ENCODE measurements at places on chromosomes 4 and X. TPM values are rescaled to one million over a fixed set of nuclear protein-coding genes. Genes with fewer than 3 reads are reported as not detected.

P2RY10 gene
- 49.8 TPM for total RNA-seq

CDX4 gene
- total RNA-seq: not detected

- DNase-seq: no peak
Measured at GRCh38 chr4:150962245-150962644, 52.8 kb downstream of the LRBA start.

- no peak for DNase-seq
Measured at GRCh38 chr4:147610686-147611085, 6.5 kb upstream of the TMEM184C start.

GRCh38 chr4:105483840-105484239, 10.0 kb upstream of the PPA2 start:
- DNase-seq: no peak

GRCh38 chrX:12777670-12778069, 13.5 kb upstream of the PRPS2 start:
- DNase-seq: no peak

DNA sequence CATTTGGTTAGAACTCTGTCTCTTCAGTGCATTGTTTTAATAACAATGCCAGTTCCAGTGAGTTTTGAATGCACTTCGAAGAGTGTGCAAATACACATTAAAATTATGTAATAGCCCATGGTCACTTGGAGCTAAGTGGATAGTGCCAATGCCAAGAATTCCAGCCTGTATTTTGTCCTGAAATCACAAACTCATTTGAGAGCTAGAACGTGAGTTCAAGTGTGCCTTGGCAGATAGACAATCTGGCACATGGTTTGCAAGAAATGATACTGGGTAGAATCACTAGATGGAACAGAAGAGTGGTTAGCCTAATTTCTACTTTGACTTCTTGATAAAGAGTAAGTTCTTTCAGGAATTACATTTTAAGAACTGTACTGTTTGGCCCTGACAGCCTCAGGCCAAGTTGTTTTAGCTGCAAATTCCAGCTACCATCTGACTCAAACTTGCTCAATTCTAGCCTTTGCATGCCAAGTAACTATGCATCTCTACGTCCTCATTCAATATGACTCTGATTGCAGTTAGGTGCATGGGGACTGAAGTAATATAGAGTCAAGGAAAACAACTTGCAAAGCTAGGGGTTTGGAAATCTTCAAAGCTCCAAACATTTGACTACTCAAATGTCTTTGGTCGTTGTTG, 131.9 kb upstream of the SMIM31 start:
- no peak for DNase-seq

GRCh38 chr4:36568575-36568974, 287.2 kb downstream of the DTHD1 start:
- DNase-seq: no peak

DNA sequence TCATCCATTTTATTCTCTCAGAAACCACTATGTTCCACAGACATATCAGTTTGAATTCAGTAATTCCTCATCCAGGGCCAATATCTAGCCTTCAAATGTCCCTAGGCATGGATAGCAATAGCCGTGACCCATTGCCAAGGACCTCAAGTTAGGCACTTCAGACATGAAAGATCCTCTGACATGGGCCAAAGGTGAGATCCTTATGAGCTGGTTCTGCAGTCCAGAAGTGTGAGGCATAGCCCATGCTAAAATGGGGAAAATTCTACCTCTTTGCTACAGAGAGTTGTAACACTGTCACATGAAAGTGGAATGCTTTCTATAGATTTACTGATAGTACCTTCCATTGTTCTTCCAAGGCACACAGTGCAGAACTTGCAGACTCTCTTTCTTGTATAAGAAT, 349.7 kb upstream of the GALNT7 start:
- no peak for DNase-seq

DNA sequence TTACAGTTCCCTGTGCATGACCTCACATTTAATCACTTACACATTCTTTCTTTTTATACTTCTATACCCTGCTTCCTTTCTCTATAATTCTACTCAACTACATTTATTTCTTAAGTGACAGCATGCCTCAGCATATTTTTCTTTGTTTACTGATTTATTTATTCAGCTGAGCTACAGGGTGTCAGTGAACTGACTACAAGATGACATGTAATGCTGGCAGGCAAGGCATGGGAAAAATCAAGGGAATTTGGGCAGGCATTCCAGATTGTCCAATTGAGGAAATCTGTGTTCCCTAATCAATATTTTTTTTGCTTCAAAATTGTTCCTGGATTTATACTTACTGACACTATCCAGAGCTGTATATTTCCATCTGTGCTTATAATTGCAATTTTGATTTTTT, 875.5 kb downstream of the C4orf33 start:
- no peak for DNase-seq

- no peak for DNase-seq
Measured at GRCh38 chr4:173243917-173244658, 75.5 kb downstream of the GALNT7 start.

DNA sequence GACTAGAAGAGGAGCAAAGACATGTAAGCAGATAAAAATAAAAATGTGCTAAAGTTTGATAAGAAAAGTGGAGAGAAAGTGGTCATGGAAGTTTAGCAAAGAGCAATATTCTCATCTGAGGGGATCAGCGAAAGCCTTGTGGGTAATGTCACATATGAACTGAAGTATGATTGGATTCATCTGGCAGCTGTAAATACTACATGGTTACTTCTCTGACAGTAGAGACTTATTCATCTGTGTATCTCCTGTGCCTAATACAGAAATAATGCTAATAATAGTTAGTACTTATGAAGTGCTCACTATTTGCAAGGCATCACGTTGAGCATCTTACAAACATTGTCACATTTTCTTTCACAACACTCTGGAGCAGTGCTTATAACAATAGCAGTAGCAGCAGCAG, 8.9 kb upstream of the IGSF1 start:
- DNase-seq: no peak

DNA sequence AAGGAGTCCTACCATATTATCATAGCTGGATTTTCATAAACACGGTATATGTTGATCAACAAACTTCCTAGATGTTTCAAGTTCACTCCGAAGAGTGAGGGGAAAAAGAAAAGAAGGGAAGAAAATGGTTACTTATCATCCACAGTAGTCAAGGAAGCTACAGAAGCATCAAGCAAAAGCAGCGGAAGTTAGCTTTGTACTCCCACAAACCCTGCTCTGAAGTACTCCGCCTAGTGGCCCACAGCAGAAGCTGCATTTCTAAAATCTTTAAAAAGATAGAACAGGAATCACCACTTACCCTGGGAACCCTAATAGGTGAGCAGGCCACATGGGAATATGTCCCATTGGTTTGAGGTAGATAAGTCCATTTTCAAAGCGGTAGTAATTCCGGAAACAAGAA, 28.5 kb upstream of the FRG1 start:
- no peak for DNase-seq

DNA sequence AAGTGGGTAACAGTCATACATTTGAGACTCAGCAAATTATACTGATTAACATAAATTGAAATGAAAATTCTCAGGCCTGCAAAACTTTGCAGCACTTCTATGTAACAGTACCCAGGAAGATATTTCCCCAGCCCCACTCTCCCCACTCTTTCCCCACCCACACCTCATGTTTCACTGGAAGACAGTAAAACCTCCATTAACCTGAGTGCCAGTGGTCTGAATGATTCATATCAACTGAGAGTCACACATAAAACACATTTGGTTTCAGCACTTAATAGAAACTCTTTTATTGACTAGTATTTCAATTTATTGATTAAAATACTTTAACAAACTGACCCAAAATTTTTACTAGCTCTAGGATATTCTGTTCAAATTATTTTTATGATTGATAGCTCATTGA, 6.9 kb downstream of the CXCL6 start:
- no peak for DNase-seq

- no peak for DNase-seq
Measured at GRCh38 chr4:126838941-126839679, 793.6 kb upstream of the INTU start.

All from activated CD8-positive, alpha-beta T cell treated with anti-CD3 and anti-CD28 coated beads, Interleukin-2, amount 10 ng/mL, durations not matched to agents 7 days and 5 days (primary cell).